Tibial nerve (tissue), 4 donors: ENCODE measurements at places on chromosomes 4 and X. TPM values are rescaled to one million over a fixed set of nuclear protein-coding genes. Genes with fewer than 3 reads are reported as not detected.

Gene BTK
- total RNA-seq: 3.7 TPM

- DNase-seq: no peak
Observed at GRCh38 chr4:126241634-126242033, 926.9 kb downstream of the FAT4 start.

GRCh38 chr4:176729489-176729888 is 63.2 kb downstream of the VEGFC start:
- no peak for DNase-seq

DNA sequence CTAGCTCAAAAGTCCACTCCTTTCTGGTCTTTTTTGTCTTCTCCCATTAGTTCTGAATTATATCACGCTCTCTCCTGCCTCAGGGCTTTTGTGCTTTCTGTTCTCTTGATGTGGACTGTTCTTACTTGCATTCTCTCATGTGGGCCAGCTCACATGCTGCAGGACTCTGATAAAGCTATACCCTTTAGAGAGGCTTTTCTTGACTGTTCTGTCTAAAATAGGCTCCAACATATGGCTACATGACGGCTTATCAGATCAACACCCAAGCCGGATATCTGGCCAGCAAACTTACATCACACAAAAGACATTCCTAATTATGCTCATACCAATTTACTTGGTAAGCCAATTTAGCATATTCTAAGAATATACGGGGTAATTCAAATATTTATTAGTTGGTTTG is 1494.5 kb downstream of the TECRL start:
- DNase-seq: no peak

Gene LAP3
- 74.5 TPM for total RNA-seq

Gene HDAC6
- 117 TPM for total RNA-seq

GRCh38 chr4:92090887-92091286 is 212.9 kb upstream of the GRID2 start:
- no peak for DNase-seq

GRCh38 chr4:94032754-94033153 is 174.9 kb upstream of the SMARCAD1 start:
- no peak for DNase-seq

DNA sequence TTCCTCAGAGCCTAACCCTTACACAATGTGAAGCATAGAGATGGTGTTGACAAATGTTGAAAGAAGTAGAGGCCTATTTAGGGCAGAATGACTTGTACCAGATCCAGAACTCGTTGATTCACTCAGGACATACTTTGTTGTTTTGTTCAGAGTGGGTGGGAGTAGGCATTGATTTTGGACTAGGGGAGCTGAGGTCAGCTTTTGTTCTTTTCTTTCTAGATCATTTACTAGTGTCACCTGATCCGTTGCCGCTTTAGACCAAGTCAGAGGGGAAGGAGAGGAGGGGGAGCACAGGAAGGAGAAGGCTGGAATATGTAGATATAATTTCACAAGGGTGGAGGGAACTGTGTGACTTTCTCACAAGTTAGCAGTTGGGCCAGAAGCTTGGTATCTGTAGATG is 282.4 kb upstream of the GPC4 start:
- no peak for DNase-seq

DNA sequence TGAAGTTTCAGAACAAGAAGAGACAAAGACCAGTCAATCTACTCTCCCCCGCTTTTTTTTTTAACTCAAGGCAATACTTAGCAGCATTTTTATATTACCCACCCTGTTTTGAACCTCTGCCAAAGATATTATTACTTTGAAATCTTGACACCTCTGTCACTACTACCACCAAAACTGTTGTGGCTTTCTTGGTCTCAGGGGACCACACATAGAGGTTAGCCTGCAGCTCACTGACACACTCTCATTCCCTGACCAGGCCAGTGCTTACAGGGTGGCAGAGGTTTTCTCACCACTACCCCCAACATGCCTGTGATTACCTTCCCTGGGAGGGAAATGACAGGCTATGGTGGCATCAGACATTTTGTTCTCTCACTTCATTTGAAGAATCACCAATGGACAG is 137.4 kb upstream of the STIM2 start:
- DNase-seq: no peak

Gene KLHL34
- not detected for total RNA-seq

DNA sequence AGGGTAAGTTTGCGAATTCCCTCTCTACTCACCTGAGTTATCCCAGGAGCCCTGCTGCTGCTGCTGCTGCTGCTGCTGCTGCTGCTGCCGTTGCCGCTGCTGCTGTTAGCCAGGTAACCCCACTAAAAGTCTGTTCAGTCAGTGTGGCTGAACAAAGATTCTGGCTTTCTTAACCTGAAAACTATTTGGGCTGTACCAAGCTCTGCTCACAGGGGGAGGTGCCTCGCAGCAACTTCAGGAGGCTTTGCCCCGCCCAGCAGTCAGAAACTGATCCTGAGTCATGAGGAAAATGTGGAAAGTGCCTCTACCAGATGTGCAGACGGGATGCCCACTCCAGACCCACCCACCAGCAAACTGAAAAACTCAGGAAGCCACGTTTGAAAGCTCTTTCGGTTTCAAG is at the start of gene CAPN6:
Gene CAPN6, minus strand, starts transcription at position 145 of the 400 bp plus-strand sequence. CDS start 6,547 bp downstream, outside the sequence.
- DNase-seq: no peak

Gene SPANXD
- not detected for total RNA-seq

Gene PGRMC1
- 181 TPM for total RNA-seq

- DNase-seq: no peak
Observed at GRCh38 chrX:118182681-118183080, 66.1 kb upstream of the KLHL13 start.

DNA sequence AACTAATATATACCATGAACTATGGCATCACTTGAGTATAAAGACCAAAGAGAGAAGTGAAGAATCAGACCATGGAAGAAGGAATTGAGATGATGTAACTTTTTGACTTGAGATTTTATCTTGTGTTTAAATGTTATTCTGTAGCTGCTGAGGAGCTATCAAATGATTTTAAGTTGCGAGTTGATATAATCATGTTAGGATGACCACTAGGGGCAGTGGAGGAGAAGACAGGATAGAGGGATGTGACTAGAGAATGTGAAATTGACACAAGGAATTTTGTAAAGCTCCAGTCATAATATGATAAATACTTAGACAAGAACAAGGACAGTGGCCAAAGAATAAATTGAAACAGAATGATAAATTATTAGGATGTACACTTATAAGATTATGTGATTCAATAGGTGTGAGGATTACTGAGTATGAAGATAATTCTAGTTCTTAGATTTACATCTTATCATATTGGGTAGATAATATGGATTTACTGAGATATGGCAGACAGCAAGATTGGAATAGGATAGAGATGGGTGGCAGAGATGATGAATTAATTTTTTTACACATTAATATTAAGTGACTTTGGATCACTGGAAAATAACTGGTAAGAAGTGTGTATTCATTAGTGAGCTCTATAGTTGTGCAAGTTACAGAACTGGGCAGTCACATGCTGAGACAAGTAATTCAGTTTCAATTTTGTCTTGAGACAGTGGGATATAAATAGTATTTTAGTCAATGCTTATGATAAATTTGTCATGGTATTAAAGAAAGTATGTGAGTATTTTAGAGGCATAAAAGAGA is 816.0 kb upstream of the PCDH10 start:
- DNase-seq: no peak

DNA sequence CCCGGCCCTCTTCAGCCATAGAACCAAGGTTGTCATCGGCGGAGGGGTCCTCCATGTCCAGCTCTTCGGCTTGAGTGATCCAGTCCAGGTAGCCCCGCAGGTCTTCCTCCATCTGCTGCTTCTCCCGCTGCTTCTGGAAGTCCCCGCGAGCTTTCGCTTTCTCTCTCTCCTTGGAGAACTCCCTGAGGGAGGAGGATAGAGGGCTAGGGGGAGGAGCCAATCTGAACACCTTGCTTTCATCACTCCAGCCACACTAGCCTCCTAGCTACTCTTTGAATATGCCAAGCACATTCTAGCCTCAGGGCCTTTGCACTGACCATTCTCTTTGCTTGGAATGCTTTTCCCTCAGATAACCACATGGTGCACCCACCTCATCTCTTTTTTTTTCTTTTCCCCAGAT is 6.2 kb downstream of the CACNA1F start:
- no peak for DNase-seq

- no peak for DNase-seq
Observed at GRCh38 chrX:70166601-70167590, 10.4 kb upstream of the DGAT2L6 start.

DNA sequence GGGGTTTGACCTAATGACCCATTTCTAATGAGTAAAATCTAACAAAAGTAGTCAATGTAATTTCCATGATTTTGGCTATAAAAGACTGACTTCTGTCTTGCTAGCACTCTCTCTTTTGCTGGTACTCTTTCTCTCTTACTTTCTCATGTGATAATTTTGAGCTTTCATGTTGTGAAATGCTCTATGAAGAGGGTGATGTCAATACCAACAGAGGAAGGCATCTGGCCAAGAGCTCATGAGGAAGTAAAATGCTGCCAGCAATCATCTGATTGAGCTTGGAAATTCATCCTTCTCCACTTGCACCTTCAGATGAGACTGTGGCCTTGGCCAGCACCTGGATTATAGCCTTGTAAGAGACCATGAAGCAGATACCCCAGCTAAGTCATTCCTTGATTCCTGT is 347.7 kb downstream of the HS3ST1 start:
- DNase-seq: no peak

DNA sequence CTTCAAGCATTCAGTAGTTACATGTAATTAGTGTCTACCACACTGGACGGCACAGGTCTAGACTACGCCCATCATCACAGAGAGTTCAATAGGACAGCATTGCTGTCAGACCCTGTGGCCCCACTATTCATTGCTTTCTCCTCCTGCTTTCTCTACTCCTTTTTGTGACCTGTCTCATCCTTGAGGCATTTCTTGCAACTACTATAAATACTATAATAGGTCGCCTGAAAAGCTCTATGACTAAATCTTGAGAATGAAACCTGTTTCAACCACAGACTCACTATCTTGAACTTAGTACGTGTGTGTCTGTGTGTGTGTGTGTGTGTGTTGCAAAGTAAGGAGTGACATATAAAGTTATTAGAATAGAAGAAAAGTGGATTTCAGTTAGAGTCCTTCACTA is 252.9 kb upstream of the KLF3 start:
- DNase-seq: no peak

- no peak for DNase-seq
Observed at GRCh38 chr4:28654618-28655017, 1794.0 kb downstream of the STIM2 start.

DNA sequence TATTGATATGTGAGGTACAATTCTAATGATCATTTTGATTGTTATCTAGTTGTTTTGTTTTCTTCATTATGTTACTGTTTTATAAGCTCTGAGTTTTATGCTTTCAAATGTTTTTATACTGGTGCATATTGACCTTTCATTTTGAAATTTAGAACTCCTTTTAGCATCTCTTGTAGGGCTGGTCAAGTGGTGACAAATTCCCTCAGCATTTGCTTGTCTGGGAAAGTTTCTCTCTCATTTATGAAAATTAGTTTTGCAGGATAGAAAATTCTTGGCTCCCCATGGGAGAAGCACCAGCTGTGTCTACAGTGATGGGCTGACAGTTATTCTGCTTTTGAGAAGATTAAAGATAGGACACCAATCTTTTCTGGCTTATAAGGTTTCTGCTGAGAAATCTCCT is 105.3 kb upstream of the SPRY1 start:
- no peak for DNase-seq

- no peak for DNase-seq
Observed at GRCh38 chr4:6325788-6326290, 56.2 kb downstream of the WFS1 start.

Gene GRPR
- total RNA-seq: not detected

DNA sequence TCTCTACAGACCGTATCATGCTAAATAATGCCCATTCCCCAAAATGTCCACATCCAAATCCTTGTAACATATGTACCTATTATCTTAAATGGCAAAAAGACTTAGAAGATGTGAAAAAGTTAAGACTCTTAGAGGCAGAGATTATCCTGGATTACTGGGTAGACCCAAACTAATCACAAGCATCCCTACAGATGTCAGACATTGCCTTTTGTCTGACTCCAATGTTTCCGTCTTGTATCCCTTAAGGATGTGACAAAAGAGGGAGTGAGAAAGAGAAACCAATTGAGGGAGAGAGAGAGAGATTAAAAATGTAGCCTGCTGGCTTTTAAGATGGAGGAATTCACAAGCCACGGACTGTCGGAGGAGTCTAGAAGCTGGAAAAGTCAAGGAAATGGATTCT is 401.9 kb upstream of the FSTL5 start:
- DNase-seq: no peak

DNA sequence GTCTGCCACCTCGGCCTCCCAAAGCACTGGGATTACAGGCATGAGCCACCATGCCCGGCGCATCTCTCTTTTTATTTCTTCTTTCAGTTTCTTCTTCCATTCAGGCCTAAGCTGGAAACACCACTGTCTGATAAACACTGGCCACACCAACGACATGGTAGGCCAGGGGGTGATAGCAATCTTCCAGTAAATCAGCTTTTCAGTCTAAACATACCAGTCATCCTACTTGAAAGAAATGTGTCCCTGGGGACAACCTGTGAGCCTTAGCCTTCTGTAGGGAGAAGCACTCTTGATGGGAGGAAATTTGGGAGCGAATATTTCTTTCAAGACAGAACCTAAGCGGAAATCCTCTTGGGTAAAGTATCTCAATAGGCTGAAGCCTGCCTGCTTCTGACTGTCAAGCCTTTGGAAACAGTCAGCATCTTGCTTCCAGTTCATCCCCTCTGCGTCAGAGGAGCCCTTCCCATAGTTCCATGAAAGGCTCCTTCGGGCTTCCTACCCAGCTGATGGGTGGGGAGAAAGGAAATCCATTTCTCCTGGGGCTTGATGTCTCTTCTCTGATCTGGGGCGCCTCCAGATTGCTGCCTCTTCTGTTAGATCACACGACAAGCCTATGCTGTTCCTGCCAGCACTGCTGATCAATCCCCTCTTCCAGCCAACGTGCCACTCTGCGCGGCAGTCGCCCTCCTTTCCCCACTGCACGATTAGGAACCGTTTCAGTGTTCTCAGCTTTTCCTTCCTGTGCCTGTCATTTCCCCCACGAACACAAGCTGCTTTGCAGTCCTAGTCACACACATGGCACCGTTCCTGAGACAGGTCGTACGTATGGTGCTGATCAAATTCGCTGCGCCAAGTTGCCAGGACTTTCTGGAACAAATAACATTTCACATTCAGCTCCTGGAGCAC is 49.5 kb upstream of the CBR4 start:
- peak; percentile 30 for DNase-seq

GRCh38 chrX:153645151-153645550 is 1.9 kb upstream of the DUSP9 start:
- no peak for DNase-seq

GRCh38 chr4:102037566-102037965 is 247.0 kb downstream of the BANK1 start:
- DNase-seq: no peak

DNA sequence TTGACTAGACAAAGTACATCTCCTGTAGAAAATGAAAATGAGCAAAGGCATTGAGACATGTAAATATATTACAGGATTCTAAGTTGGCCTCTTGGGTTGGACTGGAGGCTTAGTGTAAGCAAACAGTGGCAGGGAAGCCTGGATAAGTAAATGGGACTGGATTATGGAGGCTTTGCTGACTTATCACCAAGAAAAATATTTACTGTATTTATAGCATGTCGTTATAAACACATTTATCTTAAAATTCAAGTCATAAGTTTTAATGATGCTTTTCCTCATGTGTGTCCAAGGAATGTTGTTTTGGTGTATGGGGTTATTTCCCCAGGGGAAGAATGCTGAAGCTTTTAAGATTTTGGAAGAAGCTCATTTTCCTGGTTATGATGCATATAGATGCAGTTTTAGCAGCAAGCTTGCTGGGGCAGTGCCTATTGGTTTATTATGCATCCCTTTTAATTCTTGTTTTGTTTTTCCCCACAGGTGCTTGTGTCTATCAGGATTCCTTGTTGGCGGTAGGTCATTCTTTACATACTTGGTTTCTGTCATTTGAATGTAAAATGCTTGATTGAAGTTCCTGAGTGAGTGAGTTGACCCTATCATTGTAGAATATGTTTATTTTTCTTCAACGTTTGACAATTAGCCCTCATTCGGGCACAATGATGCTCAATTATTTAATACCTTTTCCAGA is 8.5 kb downstream of the FRAS1 start:
- no peak for DNase-seq
